ENCODE measurements at places on chromosomes 1 and 21. TPM values are rescaled to one million over a fixed set of nuclear protein-coding genes. Genes with fewer than 3 reads are reported as not detected.

FAM167B gene
- total RNA-seq: 2.1 TPM

LEFTY2 gene
- not detected for total RNA-seq

UMODL1 gene
- total RNA-seq: not detected

EXOSC10 gene
- 63.6 TPM for total RNA-seq

GREM2 gene
- total RNA-seq: 2.0 TPM

LCE2A gene
- total RNA-seq: not detected

UBASH3A gene
- not detected for total RNA-seq

KRTAP13-2 gene
- total RNA-seq: not detected

UBE2G2 gene
- 96.3 TPM for total RNA-seq

DYNLT5 gene
- total RNA-seq: 1.4 TPM

OR2M3 gene
- total RNA-seq: not detected

PRDM16 gene
- 11.3 TPM for total RNA-seq

PRMT6 gene
- 18.3 TPM for total RNA-seq

C8A gene
- total RNA-seq: not detected

ST6GALNAC5 gene
- total RNA-seq: 0.09 TPM

HEYL gene
- not detected for total RNA-seq

KRTAP21-2 gene
- not detected for total RNA-seq

CALML6 gene
- total RNA-seq: 0.36 TPM

PRPF38B gene
- total RNA-seq: 20.0 TPM

DNALI1 gene
- 13.7 TPM for total RNA-seq

MAP1LC3C gene
- 0.09 TPM for total RNA-seq

PTPN7 gene
- not detected for total RNA-seq

SMPDL3B gene
- 0.09 TPM for total RNA-seq

NDUFV3 gene
- total RNA-seq: 53.1 TPM

LCA5L gene
- total RNA-seq: 0.65 TPM

LYPLA2 gene
- total RNA-seq: 39.9 TPM

TMEM82 gene
- total RNA-seq: not detected

UBXN10 gene
- not detected for total RNA-seq

FMO1 gene
- 7.8 TPM for total RNA-seq

IVL gene
- not detected for total RNA-seq

TCP10L gene
- 0.45 TPM for total RNA-seq

TPR gene
- total RNA-seq: 194 TPM

PIGR gene
- not detected for total RNA-seq

KLF17 gene
- 1.1 TPM for total RNA-seq

SH3BGRL3 gene
- total RNA-seq: 114 TPM

TAF12 gene
- 26.2 TPM for total RNA-seq

WNT2B gene
- total RNA-seq: 1.8 TPM

ITLN1 gene
- total RNA-seq: 0.49 TPM

DMRTA2 gene
- 0.18 TPM for total RNA-seq

SLC25A34 gene
- total RNA-seq: 0.65 TPM

C1orf94 gene
- total RNA-seq: not detected

DYNLT4 gene
- total RNA-seq: not detected

OBSCN gene
- 3.1 TPM for total RNA-seq

RNU1-2 gene
- 2,882 TPM for total RNA-seq

PAPPA2 gene
- 15.9 TPM for total RNA-seq

CFHR5 gene
- not detected for total RNA-seq

SLC22A15 gene
- 7.2 TPM for total RNA-seq

CLIC6 gene
- total RNA-seq: 0.18 TPM

FYB2 gene
- total RNA-seq: not detected
